ENCODE measurements at places on chromosomes 5 and 9.
A peak's percentile ranks its signal among the peaks of the same experiment; 100 is the strongest.

GRCh38 chr5:78731884-78732283 lies 83.3 kb upstream of the LHFPL2 start:
- DNase-seq, result no peak

GRCh38 chr5:27450607-27451006 lies 412.2 kb upstream of the CDH9 start:
- DNase-seq, result no peak

- no peak for DNase-seq
These were observed 7.0 kb downstream of the TBC1D9B start for GRCh38 chr5:179900711-179901110.

DNA sequence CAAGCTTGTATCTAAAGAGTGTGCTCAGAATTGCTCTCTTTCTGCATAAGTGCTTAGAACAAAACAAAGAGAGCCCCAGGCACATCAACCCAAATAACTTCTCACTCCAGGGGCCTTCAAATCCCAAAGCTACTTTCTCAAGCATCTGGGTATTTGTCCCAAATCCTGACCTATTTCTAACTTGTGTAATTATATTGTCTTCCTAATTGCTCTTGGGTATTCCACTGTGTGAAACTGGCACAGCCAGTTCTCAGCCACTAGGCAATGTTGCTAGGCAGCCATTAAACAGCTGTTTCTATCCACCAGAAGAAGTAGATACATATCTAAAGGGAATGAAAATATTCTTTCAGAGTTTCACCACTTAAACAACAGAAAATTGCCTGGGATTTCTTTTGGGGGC lies 198.8 kb downstream of the PRELID2 start:
- DNase-seq, result no peak

- DNase-seq, result no peak
These were observed 34.7 kb upstream of the PLIN2 start for GRCh38 chr9:19162026-19162366.

- DNase-seq, result no peak
These were observed 2.8 kb downstream of the GALNT12 start for GRCh38 chr9:98810102-98810842.

GRCh38 chr9:38359689-38360385 lies 32.7 kb upstream of the ALDH1B1 start:
- no peak for DNase-seq

- DNase-seq, result no peak
These were observed 112.8 kb downstream of the EMB start for GRCh38 chr5:50328193-50328729.

GRCh38 chr5:32916648-32917047 lies 205.5 kb downstream of the NPR3 start:
- no peak for DNase-seq

GRCh38 chr5:142012792-142013388 lies at the start of gene GNPDA1:
Gene GNPDA1 (minus strand): TSS chr5:142013027. CDS start chr5:142012035, 992 bp downstream.
- peak; percentile 42 for DNase-seq

GRCh38 chr5:135052511-135053145 lies 18.6 kb upstream of the PITX1 start:
- DNase-seq, result no peak

DNA sequence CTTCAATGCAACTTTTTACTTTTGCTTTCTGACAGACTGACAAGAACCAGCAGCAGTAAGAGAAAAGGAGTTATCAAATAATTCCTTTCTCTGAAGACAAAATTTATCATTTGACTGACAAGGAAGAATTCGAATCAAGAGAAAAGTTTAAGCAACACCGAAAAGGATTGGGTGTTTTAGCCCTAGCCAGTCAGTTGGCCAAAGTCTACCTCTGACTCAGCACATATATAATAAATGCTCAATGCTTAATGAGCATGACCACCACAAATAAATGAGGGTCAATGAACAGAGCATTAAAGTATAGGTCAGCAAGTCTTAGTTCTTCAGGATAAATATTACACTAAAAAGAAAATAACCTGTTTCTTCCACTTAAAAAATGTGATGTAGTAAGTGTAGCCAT lies 1603.5 kb upstream of the C9orf72 start:
- no peak for DNase-seq

GRCh38 chr5:96022971-96023370 lies 61.3 kb upstream of the ELL2 start:
- no peak for DNase-seq

DNA sequence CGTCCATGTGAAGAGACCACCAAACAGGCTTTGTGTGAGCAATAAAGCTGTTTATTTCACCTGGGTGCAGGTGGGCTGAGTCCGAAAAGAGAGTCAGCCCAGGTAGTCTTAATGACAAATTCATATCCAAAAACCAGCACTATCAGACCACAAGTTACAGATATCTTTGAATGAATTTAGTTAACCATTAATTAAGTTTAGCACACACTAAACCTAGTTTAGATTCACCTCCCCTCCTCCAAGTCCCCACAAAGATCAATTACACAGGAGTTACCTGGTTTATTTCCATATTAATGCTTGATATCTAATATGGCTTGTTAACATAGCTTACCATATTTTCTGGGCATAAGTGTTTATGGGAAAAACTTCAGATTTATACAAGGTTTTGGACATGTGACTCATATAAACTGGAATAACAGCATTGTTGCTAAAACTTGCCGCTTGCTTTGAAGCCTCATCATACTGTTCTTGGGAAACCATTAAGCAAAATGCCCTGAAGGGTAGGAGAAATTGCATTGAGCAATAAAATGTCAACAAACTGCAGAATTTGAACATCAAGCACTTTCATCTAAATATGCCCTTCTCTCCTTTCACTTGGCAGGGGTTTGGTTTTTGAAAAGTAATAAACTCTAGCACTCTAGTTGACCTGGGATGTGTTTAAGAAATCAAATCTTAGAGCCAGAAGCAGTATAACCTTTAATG lies 166.9 kb downstream of the SNCAIP start:
- no peak for DNase-seq

DNA sequence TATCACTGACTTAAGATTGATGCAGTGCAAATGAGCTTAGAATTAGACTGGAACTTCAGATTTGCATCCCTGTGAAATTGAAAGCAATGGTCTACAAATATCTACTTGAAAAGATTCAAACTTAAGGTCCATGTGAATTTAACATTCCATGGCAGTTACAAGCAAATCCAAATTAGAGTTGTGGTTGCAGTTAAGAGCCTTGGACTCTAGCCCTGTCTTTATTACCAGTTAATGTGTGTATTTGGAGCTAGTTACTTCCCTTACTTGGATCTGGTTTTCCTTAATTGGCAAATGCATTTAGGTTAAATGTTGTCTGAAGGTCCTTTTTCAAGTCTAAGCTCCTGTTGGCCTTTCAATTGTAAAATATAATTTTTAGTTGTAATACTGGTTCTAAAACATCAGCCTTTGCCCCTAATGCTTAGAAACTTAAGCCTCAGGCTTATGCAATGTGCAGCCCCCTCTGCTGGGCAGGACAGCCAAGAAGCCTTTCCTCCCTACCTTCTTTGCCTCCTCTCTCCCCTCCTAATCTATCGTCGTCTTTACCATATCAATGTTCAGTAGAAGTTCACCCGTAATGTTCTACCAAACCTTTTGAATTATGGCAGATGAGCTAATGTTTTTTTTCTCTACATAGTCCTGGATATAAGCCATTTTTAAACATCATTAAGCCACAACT lies 59.5 kb downstream of the ERMP1 start:
- DNase-seq, result no peak

DNA sequence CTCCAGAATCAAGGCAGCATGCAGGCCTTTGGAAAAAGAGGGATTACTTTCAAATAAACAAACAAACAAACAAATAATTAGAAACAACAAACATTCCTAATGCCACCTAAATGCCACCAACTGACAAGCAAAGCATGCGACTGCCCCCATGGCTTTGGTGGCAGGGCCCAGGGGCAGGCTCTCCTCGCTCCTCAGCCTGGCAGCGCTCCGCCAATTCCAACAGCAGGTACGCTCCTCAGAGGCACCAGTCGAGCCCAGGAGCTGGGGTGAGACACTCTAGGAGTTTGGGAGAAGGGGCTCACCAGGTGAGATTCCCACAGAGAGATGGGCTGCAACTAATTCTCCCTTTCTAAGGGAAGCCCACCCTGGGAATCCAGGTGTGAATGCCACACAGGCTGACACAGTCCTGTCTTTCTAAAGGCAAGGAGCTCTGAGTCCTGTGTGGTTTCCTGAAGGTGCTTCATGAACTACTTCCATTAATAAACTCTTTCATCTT lies 27.8 kb downstream of the CSF2 start:
- DNase-seq, result no peak

DNA sequence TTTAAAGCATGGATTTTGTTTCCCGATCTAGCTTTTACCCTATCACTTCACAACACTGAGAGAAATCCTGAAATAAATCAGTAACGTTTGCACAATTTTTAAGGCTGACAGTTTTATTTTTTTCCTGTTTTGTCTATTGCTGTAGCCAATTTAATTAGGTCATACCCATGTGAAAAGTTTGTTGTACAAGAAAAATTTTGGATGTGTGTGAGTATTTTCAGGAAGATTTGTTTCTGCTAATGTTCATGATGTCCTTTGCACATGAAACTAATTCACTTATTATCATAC lies 237.8 kb downstream of the ARRDC3 start:
- DNase-seq, result no peak

- no peak for DNase-seq
These were observed 89.1 kb upstream of the MINAR2 start for GRCh38 chr5:129658801-129659200.

- DNase-seq, result no peak
These were observed 28.3 kb upstream of the PTGS1 start for GRCh38 chr9:122342323-122343050.

DNA sequence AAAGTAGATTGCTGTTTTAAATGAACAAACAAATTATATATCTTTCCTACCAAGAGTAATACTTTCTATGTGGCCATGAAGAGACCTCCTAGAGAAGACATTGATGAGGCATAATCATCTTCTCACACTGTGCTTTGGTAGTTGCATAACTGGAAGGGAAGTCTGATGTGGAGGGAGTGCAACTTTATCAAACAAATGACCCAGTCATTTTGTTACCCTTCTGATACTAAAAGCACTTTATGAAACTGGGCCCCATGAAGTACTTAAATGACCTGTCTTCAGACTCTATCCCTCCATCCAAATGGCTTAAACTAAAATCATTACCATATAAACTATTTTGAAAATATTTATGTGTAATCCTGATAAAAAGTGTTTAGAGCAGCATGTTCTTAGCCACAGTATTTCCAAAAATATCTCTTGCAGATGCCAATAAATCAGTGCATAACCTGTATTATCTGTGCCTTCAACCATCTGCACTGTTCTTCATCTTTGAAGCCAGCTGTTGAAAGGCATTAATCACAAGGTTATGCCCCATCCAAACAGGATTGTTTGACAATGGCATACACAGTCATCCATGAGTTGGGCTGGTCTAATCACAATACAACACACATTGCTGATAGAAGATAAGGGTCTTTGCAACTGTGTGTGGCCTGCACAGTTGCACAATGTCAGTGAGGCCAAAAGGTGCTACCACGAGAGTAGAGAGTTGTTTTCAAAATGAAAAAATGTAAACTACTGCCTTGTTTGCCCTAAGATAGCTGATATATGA lies 31.9 kb upstream of the MIER3 start:
- DNase-seq, result no peak

DNA sequence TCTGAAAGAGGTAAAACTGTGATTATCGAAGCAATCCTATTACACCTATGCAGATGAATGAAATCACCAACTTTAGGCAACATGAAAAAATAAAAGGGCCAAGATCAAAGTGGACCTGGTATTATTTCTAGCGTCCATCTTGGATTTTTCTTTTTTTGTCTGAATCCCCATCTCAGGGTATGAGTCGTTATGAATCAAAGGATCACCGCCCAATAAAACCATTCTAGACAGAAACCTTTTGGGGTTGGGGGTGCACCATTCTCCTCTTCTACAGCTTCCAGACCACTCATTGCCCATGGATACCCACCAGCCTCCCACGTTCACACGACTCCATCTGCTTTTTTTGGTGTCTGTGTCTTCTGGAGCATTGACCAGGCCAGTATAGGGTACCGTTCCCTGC lies 33.4 kb downstream of the MAP1B start:
- DNase-seq, result no peak

DNA sequence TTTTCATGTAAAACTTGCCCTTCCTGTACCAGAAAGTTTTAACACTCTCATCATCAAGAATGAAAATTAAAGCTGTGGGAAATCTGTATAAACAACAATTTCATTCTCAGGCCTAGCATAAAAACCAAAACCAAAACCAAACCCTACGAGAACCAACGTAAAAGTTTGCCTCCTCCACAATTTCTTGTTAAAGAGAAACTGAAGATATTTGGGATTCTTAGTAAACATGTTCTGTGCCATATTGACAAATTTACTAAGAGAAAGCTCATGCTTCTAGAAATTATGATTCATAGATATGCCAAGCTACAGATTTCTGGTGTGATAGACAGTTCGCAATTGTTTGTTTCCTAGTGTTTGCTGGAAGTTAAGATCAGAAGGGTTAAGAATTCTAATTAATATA lies 801.0 kb upstream of the NUDT12 start:
- no peak for DNase-seq

GRCh38 chr5:39273314-39273954 lies 54.1 kb upstream of the FYB1 start:
- DNase-seq, result no peak

DNA sequence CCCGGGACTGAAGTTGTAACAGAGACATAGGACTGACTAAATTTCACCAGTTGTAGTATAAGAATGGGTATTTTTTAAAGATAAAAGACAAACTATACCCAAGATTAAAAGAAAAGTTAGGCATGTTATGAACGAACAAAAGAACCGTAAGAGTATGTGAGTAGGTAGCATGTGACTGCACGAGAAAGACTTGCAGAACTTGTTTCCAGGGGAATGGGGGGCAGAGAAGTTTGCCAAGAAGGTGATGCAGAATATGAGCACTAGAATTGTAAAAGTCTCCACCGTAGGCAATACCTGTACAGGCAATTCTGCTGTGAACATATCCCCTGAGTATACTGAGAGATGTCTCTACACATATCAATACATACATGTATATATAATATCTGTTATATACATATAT lies 614.7 kb downstream of the PRELID2 start:
- no peak for DNase-seq

DNA sequence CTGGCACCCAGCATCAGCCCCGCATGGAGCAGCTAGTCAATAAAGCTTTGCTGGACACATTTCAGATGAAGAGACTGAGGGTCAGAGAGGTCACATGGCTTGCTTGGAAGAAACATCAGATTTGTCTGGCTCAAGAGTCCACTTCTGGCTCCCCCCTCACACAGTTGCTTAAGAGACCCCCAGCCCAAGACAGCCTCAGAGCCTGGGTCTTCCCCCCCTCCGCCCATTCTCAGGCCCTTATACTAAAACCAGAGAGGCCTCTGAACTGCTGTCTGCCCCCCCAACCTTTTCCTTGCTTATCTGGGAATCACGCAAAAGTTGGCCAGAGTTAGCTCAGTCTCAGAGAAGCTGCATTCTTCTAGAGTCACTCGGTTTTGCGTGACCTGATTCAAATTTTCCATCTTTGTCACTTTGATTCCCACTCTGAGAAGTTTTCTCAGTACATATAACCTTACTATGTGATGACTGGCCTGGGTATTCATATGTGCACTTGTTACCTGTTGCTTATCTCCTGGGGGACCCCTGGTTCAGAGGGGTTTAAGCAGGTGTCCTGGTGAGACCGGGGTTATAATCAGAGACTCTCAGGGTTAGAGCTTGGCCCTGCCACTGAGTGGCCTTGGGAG lies 145.4 kb upstream of the IER5L start:
- no peak for DNase-seq

- no peak for DNase-seq
These were observed 460 bp upstream of the ACO1 start for GRCh38 chr9:32384002-32384363.

GRCh38 chr9:69460012-69460411 lies 135.0 kb downstream of the ENTREP1 start:
- no peak for DNase-seq
